ENCODE measurements at places on chromosomes 16 and 17.

- no peak for DNase-seq
These were observed 74.8 kb downstream of the RAB11FIP4 start for GRCh38 chr17:31466096-31466760.

- peak; percentile 32 for DNase-seq
These were observed 516 bp downstream of the CPNE2 start for GRCh38 chr16:57092786-57093411.

DNA sequence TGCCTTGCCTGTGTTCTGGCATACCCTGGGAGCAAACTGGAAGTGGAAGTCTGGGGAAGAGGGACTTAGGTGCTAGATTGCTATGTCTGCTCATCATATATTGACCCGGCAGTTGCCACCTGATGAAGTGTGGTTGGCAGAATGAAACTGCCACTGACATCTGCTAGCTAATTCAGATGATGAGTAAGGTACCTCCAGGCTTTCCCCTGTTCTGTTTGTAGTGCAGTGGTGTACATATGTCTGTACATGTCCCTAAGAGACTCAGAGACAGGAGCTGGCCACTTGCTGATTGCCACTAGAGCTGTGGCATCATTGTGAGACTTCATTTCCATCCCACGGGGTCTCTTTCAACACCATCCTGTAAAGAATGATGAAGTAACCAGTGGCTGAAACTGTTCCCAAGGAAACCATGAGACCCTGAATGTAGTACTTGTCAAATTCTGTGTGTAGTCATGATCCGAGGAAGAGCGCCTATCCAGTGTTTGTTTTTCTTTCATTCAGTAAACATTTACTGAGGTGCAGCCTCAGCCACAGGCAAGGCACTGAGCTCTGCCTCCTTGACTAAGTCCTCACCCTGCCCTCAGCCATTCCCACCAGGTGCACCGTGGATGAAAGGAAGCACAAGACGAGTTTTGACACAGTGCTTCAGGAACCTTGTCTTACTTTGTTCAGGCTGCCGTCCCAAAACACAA, 13.2 kb downstream of the CLUAP1 start:
- DNase-seq: no peak

- DNase-seq: no peak
These were observed 90.1 kb downstream of the CLEC16A start for GRCh38 chr16:11034481-11034931.

DNA sequence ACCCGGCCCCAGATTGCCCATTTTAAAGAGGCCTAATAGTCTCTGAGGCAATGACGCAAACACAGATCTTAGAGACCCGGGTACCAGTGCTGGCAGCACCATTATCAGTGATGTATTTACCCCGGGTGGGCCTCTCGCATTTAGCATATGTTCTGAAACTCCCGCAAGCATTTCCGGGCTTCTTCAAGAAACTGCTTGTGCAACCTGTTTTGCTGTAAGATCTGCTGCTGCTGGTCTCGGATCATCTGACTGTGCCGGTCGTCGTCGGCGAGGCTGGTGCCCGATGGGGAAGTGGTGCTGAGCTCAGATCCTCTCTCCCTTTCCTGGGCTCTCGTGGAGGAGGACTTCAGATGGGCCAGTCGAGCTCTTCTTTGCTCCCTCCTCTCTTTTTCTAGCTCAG, 12.5 kb downstream of the CEP295NL start:
- no peak for DNase-seq

DNA sequence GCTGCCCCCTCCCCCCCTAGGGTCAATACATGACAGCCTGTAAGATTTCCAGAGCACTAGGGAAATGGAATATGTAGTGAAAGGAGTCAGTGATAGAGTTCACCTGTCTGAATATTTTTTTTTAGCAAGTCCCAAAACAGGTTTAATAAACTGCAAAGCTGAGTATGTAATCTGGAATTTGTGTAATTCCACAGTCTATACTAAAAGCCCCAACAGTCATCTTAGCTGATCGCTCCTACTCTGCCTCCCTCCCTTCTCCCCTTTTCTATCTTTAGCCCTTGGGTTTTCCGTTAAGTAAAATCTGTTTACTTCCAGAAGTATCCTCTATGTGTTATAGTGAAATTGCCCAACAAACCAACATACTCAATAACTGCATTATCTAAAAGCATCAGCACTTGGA, 3.5 kb downstream of the CDH13 start:
- no peak for DNase-seq

Data from muscle of back (tissue), 13 donors.